ENCODE measurements at places on chromosomes 12 and 14. TPM values are rescaled to one million over a fixed set of nuclear protein-coding genes. Genes with fewer than 3 reads are reported as not detected.

The ABCD2 gene
- total RNA-seq: 2.2 TPM

The GIT2 gene
- total RNA-seq: 30.4 TPM

The NXPH4 gene
- 6.6 TPM for total RNA-seq

The SSPN gene
- 30.6 TPM for total RNA-seq

The ZCCHC8 gene
- 33.4 TPM for total RNA-seq

The GSG1 gene
- total RNA-seq: 0.89 TPM

- DNase-seq: no peak
Observed at GRCh38 chr14:55243386-55243785, 27.8 kb upstream of the FBXO34 start.

DNA sequence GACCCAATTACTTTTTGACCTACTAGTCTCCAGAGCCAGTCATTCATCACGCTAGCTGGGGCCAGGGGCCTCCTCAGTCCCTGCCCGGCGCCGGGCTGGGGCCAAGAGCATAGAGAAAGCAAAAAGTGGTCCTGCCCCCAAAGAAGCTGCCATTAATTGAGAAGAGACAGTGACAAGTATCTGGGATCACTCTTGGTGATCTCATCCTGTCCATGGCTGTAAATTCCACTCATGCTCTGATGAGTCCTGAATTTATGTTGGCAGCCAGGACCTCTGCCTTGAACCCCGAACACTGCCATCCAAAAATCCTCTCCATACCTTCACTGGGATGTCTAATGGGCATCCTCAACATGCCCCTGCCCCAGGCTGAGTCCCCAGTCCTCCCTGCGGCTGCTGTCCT, 34.4 kb upstream of the DLK1 start:
- DNase-seq: no peak

- DNase-seq: no peak
Observed at GRCh38 chr14:77275041-77275580, 4.1 kb upstream of the NGB start.

- DNase-seq: no peak
Observed at GRCh38 chr12:65025136-65025535, 96.0 kb downstream of the WIF1 start.

GRCh38 chr14:64035143-64035542, 182.3 kb downstream of the SYNE2 start:
- DNase-seq: no peak

Data from skin of body (tissue), 3 donors.